ENCODE measurements at places on chromosomes 5 and 9.

DNA sequence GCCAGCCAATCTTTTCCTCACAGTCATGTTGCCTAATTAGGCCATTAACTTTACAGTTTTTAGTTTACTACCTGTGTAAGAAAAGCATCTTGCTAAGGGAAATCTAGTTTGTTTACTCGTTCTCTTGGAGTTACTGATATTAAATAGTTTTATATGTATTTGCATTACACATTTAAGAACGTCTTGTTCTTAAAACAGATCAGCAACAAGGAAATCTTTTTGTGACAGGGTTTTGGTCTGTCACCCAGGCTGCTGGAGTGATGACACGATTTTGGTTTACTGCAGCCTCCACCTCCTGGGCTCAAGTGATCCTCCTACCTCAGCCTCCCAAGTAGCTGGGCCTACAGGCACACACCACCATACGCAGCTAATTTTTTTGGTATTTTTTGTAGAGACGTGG, 29.2 kb upstream of the MSH3 start:
- no peak for DNase-seq
- no peaks in the 10 kb centered on the region for H3K36me3 ChIP-seq
- H3K27ac ChIP-seq, result no peak overlapping the region
- H3K4me1 ChIP-seq, result no peaks in the 10 kb centered on the region

DNA sequence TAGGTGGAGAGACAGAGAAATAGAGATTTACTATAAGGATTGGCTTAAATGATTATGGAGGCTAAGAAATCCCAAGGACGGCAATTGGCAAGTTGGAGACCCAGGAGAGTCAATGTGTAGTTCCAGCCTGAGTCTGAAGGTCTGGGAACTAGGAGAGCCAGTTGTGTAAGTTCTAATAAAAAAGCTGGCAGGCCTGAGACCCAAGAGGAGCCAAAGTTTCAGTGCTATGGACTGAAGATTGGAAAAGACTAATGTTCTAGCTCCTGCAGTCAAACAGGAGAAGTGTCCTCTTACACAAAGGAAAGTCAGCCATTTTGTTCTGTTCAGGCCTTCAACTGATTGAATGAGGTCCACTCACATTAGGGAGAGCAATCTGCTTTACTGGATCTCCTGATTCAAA, 50.0 kb downstream of the NMUR2 start:
- H3K4me3 ChIP-seq, result no peak overlapping the region
- H3K27ac ChIP-seq, result no peak overlapping the region
- H3K4me1 ChIP-seq, result no peaks in the 10 kb centered on the region
- no peaks in the 10 kb centered on the region for H3K36me3 ChIP-seq

DNA sequence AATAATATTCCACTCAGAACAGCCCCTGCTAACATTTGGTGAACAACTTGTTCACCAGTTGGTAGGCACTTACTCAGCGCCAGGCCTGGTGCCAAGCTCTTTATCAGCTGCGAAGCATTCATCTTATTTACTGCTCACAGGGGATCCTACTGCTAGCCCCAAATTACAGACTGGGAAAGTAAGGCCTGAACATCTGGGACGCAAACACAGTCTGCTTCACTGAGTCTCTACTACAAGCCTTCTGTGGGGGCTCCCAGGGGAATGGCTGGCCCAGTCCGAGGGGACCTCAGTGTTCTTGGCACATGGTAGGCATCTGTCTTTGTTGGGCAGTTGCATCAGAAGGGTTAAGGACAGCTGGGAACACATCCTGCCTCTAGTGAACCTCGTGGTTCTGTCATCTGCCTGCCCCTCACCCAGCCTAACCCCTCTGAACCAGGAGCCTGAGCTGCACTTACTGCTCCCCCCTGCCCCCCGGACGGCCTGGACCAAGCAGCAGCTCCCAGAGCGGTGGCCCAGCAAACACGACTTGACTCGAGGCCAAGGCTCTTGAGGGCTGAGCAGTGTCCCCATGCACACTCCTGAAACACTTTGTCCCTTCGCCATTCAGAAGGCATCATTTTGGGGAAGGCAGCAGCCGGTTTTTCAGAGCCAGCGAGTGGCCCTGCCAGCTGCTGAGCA, at the start of gene PHYHD1:
PHYHD1 (plus strand) TSS at position 602 of the 678 bp plus-strand sequence. CDS start 1,342 bp downstream, outside the sequence.
- peak within 1 kb of the TSS; percentile 66 for H3K4me3 ChIP-seq
- H3K27ac ChIP-seq, result peak within 1 kb of the TSS; percentile 90
- peaks cover 5% of the 10 kb centered on the region for H3K36me3 ChIP-seq
- H3K27me3 ChIP-seq, result no peaks in the 10 kb centered on the region

GRCh38 chr5:78537821-78538220, 110.8 kb downstream of the LHFPL2 start:
- DNase-seq, result peak; percentile 71
- H3K27ac ChIP-seq, result no peak overlapping the region
- no peaks in the 10 kb centered on the region for H3K4me1 ChIP-seq
- H3K27me3 ChIP-seq, result no peaks in the 10 kb centered on the region

GRCh38 chr5:169881702-169882303, 98.5 kb downstream of the INSYN2B start:
- no peak overlapping the region for H3K27ac ChIP-seq
- no peak overlapping the region for H3K4me3 ChIP-seq
- H3K4me1 ChIP-seq, result no peaks in the 10 kb centered on the region
- DNase-seq, result no peak

GRCh38 chr5:149847611-149848010, 97.0 kb downstream of the PDE6A start:
- H3K27ac ChIP-seq, result no peak overlapping the region
- H3K27me3 ChIP-seq, result no peaks in the 10 kb centered on the region
- H3K36me3 ChIP-seq, result peaks cover 10% of the 10 kb centered on the region
- no peak overlapping the region for H3K4me3 ChIP-seq
- DNase-seq, result no peak

DNA sequence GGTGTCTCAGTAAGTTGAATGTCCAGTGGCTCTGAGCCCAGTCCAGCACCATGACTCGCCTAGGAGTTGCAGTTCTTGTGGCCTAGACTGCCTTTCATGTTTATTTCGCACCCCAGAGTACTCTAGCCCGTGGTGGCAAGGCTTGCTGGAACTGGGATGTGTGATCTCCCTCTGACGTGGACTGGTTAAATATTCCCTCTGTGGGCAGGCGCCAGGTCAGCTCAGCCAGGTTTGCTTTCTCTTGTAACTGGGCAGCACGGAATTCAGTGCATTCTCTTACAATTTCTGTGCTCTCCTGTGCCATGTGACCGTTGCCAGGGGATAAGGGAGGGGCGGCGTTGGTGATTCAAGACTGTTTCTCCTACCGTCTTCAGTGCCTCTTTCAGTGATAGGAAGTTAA, 270.8 kb downstream of the KDM4C start:
- DNase-seq, result no peak
- H3K4me1 ChIP-seq, result no peaks in the 10 kb centered on the region
- H3K4me3 ChIP-seq, result no peak overlapping the region
- no peak overlapping the region for H3K27ac ChIP-seq
- H3K36me3 ChIP-seq, result no peaks in the 10 kb centered on the region

DNA sequence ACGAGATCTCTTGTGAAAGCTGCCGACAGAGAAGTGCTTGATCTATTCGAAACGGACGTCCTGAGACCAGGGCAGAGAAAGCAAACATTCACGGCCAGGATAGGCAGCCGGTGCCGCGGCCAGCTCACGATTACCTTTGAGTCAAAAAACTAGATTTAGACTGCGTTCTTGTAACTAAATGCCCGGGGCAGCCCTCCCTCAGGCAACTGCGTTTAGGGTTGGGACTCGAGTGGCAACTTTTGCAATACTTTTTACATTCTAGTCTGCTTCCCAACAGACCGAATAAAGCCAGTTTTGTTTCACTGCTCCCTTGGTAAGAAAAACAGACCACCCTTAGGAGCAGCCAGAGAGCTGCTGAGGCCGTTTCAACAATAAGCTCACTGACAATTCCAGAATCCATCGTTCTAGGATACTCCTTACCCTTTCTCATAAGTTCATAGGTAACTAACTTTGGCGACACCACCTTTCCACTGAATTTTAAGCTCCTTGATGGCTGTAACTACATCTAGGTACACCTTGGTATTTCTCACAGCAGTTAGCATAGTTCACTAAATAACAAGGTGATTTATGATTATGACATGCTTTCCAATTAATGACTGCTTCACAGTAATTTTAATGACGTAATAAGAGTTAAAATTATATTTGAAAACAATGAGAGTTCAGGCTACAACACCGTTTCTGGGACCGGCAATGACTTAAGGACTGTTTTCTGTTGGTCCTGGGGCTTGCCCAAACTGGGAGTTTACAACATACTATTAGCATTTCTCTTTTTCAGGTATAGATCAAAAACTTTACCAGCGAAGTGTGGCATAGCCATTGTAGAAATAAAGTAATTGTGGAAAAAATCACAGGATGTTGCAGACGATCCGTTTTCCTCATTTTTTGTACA, 899 bp upstream of the RAPGEF6 start:
- no peaks in the 10 kb centered on the region for H3K27me3 ChIP-seq
- peaks cover 10% of the 10 kb centered on the region for H3K4me1 ChIP-seq
- H3K36me3 ChIP-seq, result no peaks in the 10 kb centered on the region
- H3K27ac ChIP-seq, result peak overlapping the region; percentile 98

- peaks cover 4% of the 10 kb centered on the region for H3K4me1 ChIP-seq
- H3K36me3 ChIP-seq, result no peaks in the 10 kb centered on the region
- peak; percentile 10 for DNase-seq
Observed at GRCh38 chr9:89748021-89748670, 143.3 kb downstream of the GADD45G start.

DNA sequence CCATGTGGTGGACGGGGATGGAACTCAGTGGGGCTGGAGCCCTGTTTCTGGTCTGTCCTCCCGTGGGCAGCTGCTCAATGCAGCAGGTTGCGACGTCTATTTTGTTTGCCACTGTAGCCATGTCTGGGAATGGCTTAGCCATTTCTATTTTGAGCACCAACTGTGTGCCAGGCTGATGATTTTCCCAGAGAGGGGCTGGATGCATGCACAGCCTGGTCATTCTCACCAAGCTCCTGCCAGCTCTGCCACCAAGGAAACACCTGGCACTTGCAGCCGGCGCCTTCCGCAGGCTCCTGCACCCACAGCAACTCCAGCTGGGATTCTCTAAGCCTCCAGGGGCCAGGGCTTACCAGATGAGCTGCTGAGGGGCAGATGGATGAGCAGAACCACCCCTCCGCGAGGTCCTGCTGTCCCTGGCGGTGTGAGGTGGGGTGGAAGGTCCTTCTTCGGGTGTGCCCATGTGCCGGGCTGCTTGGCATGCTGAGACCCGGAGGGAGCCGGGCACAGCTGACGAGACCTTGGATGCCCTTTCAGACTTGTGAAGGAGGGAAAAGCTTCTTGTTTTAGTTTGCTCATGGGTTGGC, 151.2 kb downstream of the RXRA start:
- no peak for DNase-seq
- no peak overlapping the region for H3K27ac ChIP-seq
- no peaks in the 10 kb centered on the region for H3K27me3 ChIP-seq
- H3K4me3 ChIP-seq, result no peak overlapping the region
- H3K36me3 ChIP-seq, result no peaks in the 10 kb centered on the region

- no peaks in the 10 kb centered on the region for H3K4me1 ChIP-seq
- no peak overlapping the region for H3K4me3 ChIP-seq
- no peaks in the 10 kb centered on the region for H3K27me3 ChIP-seq
- H3K36me3 ChIP-seq, result no peaks in the 10 kb centered on the region
- no peak overlapping the region for H3K27ac ChIP-seq
Observed at GRCh38 chr5:4383102-4383501, 757.0 kb upstream of the ADAMTS16 start.

DNA sequence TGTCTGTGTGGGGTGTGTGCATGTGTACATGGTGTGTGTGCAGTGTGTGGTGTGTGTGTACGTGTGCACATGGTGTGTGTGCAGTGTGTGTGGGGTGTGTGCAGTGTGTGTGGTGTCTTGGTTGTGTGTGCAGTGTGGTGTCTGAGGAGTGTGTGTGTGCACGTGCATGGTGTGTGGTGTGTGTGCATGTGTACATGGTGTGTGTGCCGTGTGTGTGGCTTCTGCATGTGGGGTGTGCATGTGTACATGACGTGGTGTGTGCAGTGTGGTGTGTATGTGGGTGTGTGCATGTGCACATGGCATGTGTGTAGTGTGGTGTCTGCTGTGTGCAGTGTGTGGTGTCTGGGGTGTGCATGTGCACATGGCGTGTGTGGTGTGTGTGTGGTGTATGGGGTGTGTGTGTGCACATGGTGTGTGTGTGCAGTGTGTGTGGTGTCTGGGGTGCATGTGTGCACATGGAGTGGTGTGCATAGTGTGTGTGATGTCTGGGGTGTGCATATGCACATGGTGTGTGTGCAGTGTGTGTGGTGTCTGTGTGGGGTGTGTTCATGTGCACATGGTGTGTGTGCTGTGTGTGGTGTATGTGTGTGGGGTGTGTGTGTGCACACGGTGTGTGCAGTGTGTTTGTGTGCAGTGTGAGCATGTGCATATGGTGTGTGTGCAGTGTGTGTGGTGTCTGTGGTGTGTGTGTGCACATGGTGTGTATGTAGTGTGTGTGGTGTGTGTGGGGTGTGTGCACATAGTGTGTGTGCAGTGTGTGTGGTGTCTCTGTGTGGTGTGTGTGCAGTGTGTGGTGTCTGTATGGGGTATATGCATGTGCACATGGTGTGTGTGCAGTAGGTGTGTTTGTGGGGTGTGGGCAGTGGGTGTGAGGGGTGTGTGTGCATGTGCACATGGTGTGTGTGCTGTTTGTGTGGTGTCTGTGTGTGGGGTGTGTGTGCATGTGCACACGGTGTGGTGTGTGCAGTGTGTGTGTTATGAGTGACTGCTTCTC, 40.6 kb upstream of the ZNG1F start:
- DNase-seq, result no peak
- H3K4me3 ChIP-seq, result peak overlapping the region; percentile 30
- H3K27me3 ChIP-seq, result no peaks in the 10 kb centered on the region

DNA sequence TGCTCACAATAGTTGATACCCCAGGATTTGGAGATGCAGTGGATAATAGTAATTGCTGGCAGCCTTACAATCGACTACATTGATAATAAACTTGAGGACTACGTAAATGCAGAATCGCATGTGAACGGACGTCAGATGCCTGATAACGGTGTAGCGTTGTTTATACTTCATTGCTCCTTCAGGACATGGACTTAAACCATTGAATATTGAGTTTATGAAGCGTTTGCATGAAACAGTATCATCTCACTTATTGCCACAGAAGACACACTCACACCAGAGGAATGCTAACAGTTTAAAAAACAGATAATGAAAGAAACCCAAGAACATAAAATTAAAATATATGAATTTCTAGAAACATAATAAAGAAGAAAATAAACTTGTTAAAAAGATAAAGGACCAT, 101.6 kb downstream of the GABBR2 start:
- H3K4me1 ChIP-seq, result no peaks in the 10 kb centered on the region
- no peak overlapping the region for H3K27ac ChIP-seq
- no peaks in the 10 kb centered on the region for H3K27me3 ChIP-seq

DNA sequence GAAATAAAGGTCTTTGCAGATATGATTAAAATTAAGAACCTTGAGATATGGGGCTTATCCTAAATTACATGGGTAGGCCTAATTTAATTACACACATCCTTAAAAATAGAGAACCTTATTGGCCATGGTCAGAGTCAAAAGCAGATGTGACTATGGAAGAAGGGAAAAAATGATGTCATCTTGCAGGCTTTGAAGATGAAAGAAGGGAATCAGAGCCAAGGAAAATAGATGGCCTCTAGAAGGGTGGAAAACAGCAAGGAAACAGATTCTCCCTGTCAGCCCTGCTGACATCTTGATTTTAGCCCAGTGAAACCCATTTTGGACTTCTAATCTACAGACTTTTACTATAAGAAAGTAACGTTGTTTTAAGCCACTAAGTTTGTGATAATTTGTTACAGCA, 37.6 kb upstream of the KCNN2 start:
- no peaks in the 10 kb centered on the region for H3K36me3 ChIP-seq
- H3K27me3 ChIP-seq, result no peaks in the 10 kb centered on the region
- H3K4me3 ChIP-seq, result no peak overlapping the region
- H3K4me1 ChIP-seq, result no peaks in the 10 kb centered on the region
- no peak for DNase-seq

GRCh38 chr5:169778622-169779596, 141.8 kb downstream of the DOCK2 start:
- DNase-seq, result no peak
- no peaks in the 10 kb centered on the region for H3K36me3 ChIP-seq
- H3K4me1 ChIP-seq, result no peaks in the 10 kb centered on the region
- H3K4me3 ChIP-seq, result no peak overlapping the region
- no peaks in the 10 kb centered on the region for H3K27me3 ChIP-seq
- H3K27ac ChIP-seq, result no peak overlapping the region
